ENCODE measurements at places on chromosomes 13 and 19.

- no peak for DNase-seq
Observed at GRCh38 chr19:29855741-29856500, 44.1 kb downstream of the CCNE1 start.

DNA sequence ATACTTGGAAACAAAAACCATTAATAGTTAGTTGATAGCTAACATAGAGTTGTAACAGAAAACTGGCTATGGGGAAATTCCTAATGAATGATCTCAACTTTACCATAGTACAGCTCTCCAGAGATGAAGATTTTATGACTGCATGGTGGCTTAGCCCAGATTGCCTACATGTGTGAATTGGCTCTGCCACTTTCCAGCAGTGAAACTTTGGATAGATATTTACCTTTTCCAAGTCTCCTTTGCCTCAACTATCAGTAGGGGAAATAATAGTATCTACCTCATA lies 161.1 kb downstream of the LACC1 start:
- no peak for DNase-seq

- no peak for DNase-seq
Observed at GRCh38 chr19:47503826-47504150, 11.1 kb downstream of the NAPA start.

DNA sequence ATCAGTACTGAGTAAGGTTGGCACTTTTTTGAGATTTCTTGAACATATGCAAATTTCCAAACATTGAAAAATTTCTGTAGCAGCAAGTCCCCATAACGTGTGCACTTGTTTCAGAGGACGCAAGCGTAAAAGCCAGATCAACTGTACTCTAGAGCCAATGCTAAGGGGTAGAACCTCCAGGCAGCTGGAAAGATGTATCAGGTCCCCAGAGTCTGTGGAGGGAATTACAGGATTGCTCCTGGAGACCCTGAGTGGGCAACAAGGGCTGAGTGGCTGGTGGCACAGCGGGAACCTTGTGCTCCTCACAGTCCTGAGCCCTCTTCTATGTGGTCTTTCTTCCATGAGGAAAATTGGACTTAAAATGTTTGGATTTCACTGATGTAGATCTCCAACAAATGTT lies 53.9 kb upstream of the AMER2 start:
- DNase-seq: no peak

- no peak for DNase-seq
Observed at GRCh38 chr19:39554701-39555311, 14.8 kb upstream of the EID2 start.

- DNase-seq: no peak
Observed at GRCh38 chr19:9836021-9836420, 903 bp downstream of the PIN1 start.

DNA sequence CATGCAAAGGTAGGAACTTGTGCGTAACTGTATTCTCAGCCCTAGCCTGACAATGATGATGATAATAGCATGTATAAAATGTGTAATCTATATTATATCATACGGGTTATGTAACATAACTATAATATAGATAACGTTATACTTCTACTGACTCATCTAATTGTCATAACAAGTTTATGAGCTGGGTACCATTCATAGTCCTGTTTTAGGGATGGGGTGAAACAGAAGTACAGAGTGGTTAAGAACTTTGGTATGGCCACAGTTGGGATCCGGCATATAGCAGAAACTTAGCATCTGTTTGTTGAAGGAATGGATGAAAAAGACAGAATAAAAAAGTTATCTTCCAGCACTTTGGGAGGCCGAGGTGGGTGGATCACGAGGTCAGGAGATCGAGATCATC lies 5.2 kb downstream of the CTU1 start:
- no peak for DNase-seq

DNA sequence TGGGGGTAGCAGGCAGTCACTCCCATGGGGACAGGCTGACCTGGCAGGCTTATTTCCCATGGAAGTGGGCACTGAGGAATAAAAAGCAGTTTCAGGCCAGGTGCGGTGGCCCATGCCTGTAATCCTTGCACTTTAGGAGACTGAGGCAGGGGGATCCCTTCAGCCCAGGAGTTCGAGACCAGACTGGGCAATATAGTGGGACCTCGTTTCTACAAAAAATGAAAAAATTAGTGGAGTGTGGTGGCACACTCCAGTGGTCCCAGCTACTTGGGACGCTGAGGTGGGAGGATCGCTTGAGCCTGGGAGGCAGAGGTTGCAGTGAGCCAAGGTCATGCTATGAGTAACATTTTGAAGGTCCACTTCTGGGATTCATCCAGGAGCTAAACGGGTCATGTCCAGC lies 6.0 kb downstream of the GJB2 start:
- no peak for DNase-seq

Measured in activated gamma-delta T cell treated with anti-CD3 and anti-CD28 coated beads, Interleukin-2, amount 50 U/mL, for 16 hours (primary cell).